ENCODE measurements at places on chromosomes 2 and 18.

DNA sequence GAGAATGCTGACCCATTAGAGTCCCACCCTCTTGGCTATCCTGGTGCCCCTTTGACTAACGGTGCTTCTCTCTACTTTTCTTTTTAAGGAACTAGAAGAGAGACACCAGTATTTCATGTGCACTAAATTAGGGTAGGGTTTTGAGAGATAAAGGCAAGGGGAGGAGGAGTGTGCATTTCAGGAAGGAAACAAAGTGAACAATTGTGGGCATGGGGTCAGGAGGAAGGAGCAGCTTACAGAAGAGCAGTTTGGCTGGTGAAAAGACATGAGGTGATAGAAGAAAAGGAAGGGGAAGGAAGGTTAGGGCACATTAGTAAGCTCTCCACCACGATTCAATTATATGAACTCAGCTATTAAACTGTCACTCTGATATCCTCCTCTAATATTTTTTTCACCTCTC lies 105.8 kb upstream of the CTAGE1 start:
- no peak overlapping the region for H3K27ac ChIP-seq
- no peaks in the 10 kb centered on the region for H3K27me3 ChIP-seq
- H3K4me3 ChIP-seq, result no peak overlapping the region

GRCh38 chr2:170598067-170598395 lies 117.1 kb upstream of the SP5 start:
- no peaks in the 10 kb centered on the region for H3K36me3 ChIP-seq
- H3K4me1 ChIP-seq, result peaks cover 9% of the 10 kb centered on the region
- H3K27me3 ChIP-seq, result no peaks in the 10 kb centered on the region

GRCh38 chr18:23484561-23485182 lies 18.6 kb upstream of the RMC1 start:
- peaks cover 5% of the 10 kb centered on the region for H3K36me3 ChIP-seq
- no peak for DNase-seq
- no peak overlapping the region for H3K27ac ChIP-seq
- H3K4me1 ChIP-seq, result no peaks in the 10 kb centered on the region

- H3K4me1 ChIP-seq, result peaks cover 6% of the 10 kb centered on the region
- DNase-seq, result no peak
- no peaks in the 10 kb centered on the region for H3K27me3 ChIP-seq
- H3K27ac ChIP-seq, result no peak overlapping the region
- H3K36me3 ChIP-seq, result no peaks in the 10 kb centered on the region
These were observed 85.1 kb downstream of the NCOA1 start for GRCh38 chr2:24576146-24576545.

GRCh38 chr2:26651799-26652198 lies 10.6 kb upstream of the CIB4 start:
- no peak overlapping the region for H3K4me3 ChIP-seq
- no peaks in the 10 kb centered on the region for H3K27me3 ChIP-seq
- no peaks in the 10 kb centered on the region for H3K36me3 ChIP-seq
- DNase-seq, result no peak
- H3K27ac ChIP-seq, result peak overlapping the region; percentile 64

DNA sequence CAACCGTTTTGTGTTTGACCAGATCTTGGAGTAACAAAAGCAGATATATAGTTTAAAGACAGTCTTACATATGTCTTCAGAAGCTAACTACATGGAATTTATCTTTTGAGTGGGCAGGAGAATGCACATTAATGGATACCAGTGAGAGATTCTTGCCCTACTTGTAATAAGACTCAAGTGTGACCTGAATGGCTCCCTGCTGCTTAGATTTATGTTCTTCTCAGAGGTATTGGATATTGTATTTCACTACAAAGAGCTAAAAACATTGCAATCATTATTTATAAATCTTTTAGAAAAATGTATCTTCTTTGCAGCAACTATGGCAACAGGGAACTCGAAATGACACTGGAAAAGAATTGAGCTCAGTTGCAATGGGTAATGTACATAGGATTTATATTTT lies 227.7 kb downstream of the LRRTM4 start:
- H3K4me1 ChIP-seq, result no peaks in the 10 kb centered on the region
- no peak for DNase-seq
- H3K36me3 ChIP-seq, result no peaks in the 10 kb centered on the region
- no peaks in the 10 kb centered on the region for H3K27me3 ChIP-seq
- H3K27ac ChIP-seq, result no peak overlapping the region

DNA sequence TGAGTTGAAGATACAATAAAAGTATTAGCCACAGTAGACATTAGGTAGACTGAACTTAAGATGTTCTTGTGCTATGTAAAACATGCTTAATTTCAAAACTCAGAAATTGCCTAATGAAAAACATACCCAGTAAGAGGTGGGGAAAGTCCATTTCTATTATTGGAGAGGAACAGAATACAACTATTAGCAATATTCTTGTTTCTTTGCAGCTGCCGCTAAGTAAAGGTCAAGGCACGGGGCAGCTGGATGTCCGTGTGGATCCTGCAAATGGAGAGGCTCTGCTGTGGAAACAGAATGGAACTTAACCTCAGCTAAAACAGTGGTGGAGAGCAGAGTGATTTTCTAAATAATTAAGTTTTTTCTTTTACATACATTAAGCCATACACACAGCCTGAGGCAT lies 139.2 kb upstream of the ARHGAP28 start:
- no peak for DNase-seq
- no peak overlapping the region for H3K4me3 ChIP-seq
- no peak overlapping the region for H3K27ac ChIP-seq

DNA sequence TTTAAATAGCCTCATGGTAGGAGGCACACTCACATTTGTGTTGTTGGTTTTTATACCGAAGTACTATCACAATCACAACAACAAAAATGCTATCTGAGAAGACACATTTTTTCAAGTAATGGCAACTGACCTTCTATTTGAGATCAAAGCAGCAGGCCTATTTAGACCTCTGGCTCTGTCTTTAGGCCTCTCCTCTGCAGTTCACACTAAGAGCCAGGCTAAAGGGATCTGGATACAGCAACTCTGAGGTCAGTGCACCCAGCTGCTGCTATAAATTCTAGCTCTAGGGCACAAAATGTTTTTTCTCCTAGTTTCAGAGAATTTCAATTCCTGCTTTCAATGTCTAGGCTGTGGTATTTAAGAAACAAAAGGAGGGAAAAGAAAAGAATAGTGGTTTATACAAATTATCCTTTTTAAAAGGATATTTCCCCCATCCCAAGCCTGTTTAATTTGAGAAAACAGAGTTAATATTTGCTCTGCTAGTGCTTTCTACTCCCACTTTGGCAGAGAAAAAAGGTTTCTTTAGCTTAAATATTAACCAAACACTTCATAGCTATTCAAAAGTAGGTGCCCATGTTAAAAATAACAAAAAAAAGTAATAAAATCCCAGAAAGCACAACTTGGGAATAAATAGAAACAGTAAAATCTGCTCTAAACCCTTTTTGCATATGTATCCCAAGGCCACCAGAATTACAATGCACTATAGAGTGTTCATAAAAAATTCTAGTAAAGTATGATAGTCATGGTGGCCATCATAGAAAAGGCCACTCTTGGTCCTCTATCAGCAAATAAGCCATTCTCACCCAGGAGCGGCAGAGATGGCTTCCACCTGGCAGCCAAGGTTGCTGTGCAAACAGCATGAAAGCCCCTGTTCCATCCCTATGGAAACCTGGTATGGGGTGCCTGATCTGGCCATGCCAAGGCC lies 293.6 kb upstream of the SESTD1 start:
- H3K4me3 ChIP-seq, result no peak overlapping the region
- no peak overlapping the region for H3K27ac ChIP-seq

DNA sequence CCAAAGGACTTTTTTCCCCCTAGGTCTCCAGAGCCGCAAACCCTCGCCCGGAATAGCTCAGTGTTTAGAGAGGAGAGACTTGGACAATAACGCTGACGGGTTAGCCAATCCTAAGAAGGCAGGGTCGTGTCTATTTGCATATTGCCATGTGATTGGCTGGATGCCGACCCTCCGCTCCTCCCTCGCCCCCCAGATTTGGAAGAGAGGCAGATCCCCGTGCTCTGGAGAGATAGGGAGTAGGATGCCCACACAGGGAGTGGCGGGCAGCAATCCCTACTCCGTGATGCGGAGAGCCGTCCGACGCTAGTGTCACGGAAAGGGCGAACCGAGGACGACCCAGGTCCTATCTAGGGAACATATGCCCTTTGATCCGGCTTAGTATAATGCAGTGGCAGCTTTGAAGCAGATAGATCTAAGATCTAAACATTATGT lies 1.4 kb downstream of the WNT6 start:
- H3K27ac ChIP-seq, result peak overlapping the region; percentile 81
- H3K36me3 ChIP-seq, result no peaks in the 10 kb centered on the region
- H3K4me3 ChIP-seq, result peak overlapping the region; percentile 67
- peak; percentile 51 for DNase-seq
- H3K27me3 ChIP-seq, result no peaks in the 10 kb centered on the region
- peaks cover 90% of the 10 kb centered on the region for H3K4me1 ChIP-seq

- no peak for DNase-seq
- H3K4me1 ChIP-seq, result no peaks in the 10 kb centered on the region
- no peak overlapping the region for H3K27ac ChIP-seq
These were observed 756 bp upstream of the CCDC195 start for GRCh38 chr2:224716921-224717320.

DNA sequence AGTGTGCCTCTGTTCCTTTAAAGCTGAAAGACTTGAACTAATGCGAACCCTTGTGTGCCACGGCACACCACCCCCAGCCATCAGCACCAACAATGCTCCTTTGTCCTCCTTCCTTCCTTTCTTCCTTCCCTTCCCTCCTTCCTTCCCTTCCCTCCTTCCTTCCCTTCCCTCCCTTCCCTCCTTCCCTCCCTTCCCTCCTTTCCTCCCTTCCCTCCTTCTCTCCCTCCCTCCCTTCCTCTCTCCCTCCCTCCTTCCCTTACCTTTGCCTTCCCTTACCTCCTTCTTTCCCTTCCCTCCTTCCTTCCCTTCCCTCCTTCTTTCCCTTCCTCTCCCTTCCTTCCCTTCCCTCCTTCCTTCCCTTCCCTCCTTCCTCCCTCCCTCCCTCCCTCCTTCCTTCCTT lies 208.3 kb upstream of the PXDN start:
- H3K36me3 ChIP-seq, result no peaks in the 10 kb centered on the region
- no peak overlapping the region for H3K4me3 ChIP-seq
- no peak for DNase-seq
- no peaks in the 10 kb centered on the region for H3K27me3 ChIP-seq
- H3K27ac ChIP-seq, result no peak overlapping the region
- H3K4me1 ChIP-seq, result no peaks in the 10 kb centered on the region

GRCh38 chr2:197455428-197455827 lies 2.1 kb downstream of the COQ10B start:
- peaks cover 5% of the 10 kb centered on the region for H3K36me3 ChIP-seq
- no peak overlapping the region for H3K27ac ChIP-seq
- no peak for DNase-seq

GRCh38 chr2:36193680-36194079 lies 161.9 kb upstream of the CRIM1 start:
- no peak overlapping the region for H3K27ac ChIP-seq
- no peaks in the 10 kb centered on the region for H3K27me3 ChIP-seq
- H3K36me3 ChIP-seq, result no peaks in the 10 kb centered on the region
- H3K4me1 ChIP-seq, result no peaks in the 10 kb centered on the region
- H3K4me3 ChIP-seq, result no peak overlapping the region

- H3K4me1 ChIP-seq, result peaks cover 54% of the 10 kb centered on the region
- H3K27ac ChIP-seq, result peak overlapping the region; percentile 34
- H3K27me3 ChIP-seq, result no peaks in the 10 kb centered on the region
- H3K4me3 ChIP-seq, result no peak overlapping the region
These were observed 65.7 kb upstream of the FOSL2 start for GRCh38 chr2:28326881-28327505.

DNA sequence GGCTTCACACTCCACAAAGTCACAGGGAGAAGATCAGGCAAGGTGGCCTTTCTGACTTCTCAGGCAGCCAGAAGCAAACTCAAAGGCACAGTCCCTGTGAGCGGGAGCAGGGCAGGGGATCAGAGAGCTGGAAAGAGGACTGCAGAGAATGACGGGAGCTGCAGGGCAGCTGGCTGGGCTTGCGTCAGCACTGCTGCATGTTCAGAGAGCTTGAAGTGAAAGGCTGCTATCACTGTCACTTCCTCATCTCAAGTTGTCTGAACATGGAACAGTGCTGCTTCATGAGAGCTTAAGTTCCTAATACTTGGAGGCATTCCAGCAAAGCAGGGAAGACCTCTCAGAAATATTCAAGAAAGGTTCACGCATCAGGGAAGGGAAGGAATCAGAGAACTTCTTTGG lies 20.4 kb downstream of the TGFBRAP1 start:
- DNase-seq, result no peak
- H3K27me3 ChIP-seq, result no peaks in the 10 kb centered on the region
- peaks cover 7% of the 10 kb centered on the region for H3K4me1 ChIP-seq
- H3K27ac ChIP-seq, result no peak overlapping the region
- H3K36me3 ChIP-seq, result peaks cover 10% of the 10 kb centered on the region

GRCh38 chr2:144268036-144268678 lies 251.8 kb downstream of the ZEB2 start:
- peaks cover 5% of the 10 kb centered on the region for H3K36me3 ChIP-seq
- no peak for DNase-seq
- no peak overlapping the region for H3K27ac ChIP-seq
- no peaks in the 10 kb centered on the region for H3K4me1 ChIP-seq

DNA sequence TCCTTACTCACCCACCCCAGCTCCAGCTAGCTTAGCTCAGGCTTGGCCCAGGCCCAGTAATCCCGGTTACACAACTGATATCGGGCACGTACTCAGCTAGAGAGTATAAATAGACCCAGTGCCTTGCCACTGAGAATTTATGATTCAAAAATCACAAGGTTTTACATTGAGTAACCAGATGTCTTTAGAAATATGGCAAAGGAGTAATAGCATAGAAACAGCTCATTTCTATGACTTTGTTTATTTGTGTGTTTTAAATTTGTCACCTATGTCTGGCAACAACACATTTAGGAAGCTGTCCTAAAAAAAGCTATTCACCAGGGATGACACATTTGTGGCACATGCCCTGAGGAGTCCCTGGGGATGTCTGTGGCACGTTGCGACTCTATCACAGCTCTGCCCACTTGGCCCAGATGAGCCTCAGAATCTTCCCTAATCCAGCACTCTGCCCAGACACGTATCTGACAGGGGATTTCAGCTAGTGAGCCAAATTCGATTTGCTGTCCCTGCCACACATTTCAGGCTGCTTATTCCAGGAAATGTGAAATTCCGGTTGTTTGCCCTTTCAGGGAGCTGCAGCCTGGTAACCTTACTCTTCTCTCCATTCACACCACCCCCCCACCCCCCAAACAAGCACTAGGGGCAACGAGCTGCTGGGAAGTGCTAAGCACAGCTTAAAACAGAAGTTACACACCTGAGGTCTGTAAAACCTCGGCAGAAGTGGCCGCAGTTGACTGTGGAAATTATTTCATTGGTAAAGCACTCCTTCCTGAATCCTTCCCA lies 85.4 kb upstream of the ZCCHC2 start:
- no peak overlapping the region for H3K4me3 ChIP-seq
- peak; percentile 92 for DNase-seq
- no peaks in the 10 kb centered on the region for H3K36me3 ChIP-seq
- peak overlapping the region; percentile 72 for H3K27ac ChIP-seq

- no peaks in the 10 kb centered on the region for H3K36me3 ChIP-seq
- H3K27me3 ChIP-seq, result no peaks in the 10 kb centered on the region
- H3K4me1 ChIP-seq, result no peaks in the 10 kb centered on the region
- H3K4me3 ChIP-seq, result no peak overlapping the region
These were observed 28.0 kb downstream of the RNF144A start for GRCh38 chr2:6945087-6945813.

DNA sequence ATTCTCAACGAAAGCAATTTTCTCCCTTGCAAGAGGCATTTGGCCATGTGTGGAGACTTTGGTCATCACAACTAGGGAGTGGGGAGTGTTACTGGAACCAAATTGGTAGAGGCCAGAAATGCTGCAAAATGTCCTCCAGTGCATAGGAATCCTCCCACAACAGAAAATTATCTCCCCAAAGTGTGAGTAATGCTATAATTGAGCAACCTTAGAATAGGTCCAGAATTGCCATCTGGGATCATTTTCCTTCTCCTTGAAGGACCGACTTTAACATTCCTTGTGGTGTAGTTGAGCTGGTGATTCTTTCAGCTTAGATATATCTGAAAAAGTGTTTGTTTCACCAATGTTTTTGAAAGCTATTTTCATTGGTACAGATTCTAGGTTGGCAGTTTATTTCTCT lies 111.2 kb upstream of the SMIM21 start:
- H3K4me3 ChIP-seq, result no peak overlapping the region
- no peak overlapping the region for H3K27ac ChIP-seq
- H3K27me3 ChIP-seq, result no peaks in the 10 kb centered on the region
